ENCODE measurements at places on chromosomes 3 and 15.

DNA sequence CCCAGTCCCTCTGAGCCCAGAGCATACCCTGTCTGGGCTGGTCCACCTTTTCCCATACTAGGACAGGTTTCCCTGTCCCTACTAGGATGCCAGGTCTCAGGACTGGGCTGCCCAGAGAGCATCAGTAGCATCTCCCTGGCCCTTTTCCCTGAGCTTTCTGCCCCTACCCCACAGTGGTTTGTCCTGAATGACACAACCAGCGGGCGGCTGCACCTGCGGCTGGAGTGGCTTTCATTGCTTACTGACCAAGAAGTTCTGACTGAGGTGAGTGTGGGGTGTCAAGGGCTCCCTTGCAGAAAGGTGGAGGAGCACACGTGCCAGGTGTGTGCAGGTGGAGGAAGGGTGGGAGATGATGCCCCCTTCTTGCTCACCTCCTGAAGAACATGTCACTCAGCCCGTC, 33.5 kb downstream of the ESYT3 start:
- no peak for DNase-seq

DNA sequence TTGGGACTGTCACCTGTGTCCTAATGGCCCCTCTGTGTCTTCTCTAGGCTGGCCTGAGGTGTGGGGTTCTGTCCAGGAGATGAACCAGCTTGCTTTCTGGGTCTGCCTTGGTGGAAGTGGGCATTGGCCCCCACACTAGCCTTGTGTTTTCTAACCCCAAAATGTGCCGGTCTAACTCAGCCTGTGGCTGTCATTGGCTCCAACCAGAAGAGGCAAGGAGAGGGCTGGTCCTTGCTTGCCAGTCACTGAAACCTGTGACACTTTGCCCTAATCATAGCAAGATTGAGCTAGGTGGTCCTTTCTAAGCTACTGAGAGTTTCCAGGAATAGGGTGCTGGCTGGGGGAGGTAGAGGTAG, 2.2 kb downstream of the C15orf39 start:
- DNase-seq: no peak

DNA sequence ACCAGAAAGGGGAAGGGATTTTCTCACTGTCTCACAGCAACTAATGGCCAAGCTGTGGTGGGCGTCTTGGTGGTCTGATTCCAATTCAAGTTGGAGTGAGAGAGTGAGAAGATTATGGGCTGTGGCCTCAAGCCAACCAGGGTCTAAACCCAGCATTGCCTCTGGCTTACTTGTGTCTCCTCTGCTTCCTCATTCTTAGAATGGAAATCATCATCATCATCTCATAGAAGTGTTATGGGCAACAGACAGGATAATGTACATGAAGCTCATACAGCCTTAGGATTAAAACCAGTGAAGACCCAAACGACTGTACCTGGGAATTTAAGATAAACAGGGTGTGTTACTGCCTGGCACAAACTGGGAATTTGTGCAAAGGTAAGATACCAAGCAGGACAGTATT, 29.1 kb upstream of the IREB2 start:
- DNase-seq: no peak

DNA sequence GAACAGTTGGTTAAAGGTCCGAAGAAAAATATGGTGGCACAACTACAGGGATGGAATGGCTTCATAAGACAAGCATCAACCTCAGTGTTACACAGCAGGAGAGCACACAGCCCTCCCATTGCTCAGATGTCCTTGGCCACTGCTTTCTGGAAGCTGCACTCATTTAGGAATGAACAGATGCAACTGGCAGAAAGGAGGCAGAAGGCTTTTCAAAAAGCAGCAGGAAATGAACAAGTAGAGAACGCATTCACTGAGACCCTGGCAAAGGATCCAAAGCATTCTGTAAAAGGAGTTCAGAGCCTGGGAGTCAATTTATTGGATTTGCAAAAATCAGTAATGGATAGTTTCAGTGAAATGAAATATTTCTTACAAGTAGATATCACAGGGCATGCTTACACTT, 101.1 kb downstream of the PDZRN3 start:
- DNase-seq: no peak
